ENCODE measurements at places on chromosomes 7 and 10.

GRCh38 chr7:111517549-111517951, 44.7 kb downstream of the IMMP2L start:
- no peak for DNase-seq

DNA sequence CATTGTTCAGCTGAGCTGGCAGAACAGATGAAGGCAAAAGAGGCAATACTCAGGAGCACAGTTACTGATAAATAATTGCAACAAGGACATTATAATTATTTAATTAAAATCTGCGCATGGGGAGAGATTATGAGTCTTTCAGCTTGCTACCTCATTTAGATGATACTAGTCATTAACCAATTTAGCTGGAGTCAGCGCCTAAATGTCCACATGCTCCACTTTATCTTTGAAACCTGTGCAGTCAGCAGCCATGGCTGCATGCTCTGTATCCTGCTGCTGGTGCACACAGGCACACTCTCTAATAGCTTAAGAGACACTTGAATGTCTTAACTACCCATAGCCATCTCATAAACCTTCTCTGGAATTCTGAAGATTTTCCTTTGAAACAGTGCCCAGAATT, 196.8 kb downstream of the PPP1R3A start:
- DNase-seq = no peak

DNA sequence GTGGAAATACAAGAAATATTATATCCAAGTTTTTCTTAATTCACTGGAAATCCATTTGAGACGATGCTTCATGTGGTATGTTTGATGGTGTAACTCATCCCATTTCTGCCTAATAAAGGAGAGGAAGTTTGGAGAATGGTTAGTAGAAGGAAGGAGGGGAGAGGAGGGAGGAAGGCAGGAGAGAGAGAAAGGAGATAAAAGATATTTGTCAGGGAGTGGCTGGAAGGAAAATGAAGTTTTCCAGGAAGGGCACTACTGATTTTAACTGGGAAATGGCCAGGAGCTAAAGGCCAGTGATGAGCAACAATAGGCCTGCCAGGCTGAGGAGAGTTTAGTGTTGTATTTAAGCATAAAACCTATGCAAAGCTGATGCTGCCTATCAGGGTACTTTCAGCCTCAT, 182.0 kb downstream of the STK31 start:
- DNase-seq = no peak

GRCh38 chr10:106980495-106981451, 183.7 kb downstream of the SORCS1 start:
- DNase-seq = peak; percentile 21

GRCh38 chr10:95328013-95328412, 37.2 kb upstream of the PDLIM1 start:
- no peak for DNase-seq

GRCh38 chr10:79067241-79068202, 1.2 kb upstream of the ZMIZ1 start:
- peak; percentile 97 for DNase-seq

- no peak for DNase-seq
These were observed 6.2 kb upstream of the TMEM120A start for GRCh38 chr7:76000566-76000965.

DNA sequence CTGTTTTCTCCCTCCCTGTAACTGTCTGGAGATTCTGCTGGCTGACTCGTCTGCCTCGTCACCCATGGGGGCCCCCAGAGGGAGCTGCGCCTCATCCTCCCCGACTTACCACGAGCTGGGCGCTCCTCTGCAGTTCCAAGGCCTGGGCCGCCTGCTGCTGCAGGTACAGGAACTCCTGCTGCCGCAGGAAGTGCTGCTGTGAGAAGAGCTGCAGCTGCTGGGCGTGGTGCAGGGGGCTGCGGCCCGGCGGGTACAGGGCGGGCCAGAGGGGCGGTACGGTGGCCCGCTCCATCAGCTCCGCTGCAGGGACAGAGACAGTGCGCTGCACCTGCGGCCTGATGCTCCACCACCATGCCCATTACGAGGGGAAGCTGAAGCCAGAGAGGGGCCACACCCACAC, 47.7 kb downstream of the TNRC18 start:
- DNase-seq = no peak

GRCh38 chr10:4981722-4982471, 18.7 kb downstream of the AKR1C1 start:
- DNase-seq = no peak
